ENCODE measurements at places on chromosomes 12 and 14.

- DNase-seq: no peak
These were observed 62.5 kb upstream of the SOX5 start for GRCh38 chr12:24011927-24012507.

- no peak for DNase-seq
These were observed 15.5 kb upstream of the CHGA start for GRCh38 chr14:92907316-92907911.

- no peak for DNase-seq
These were observed 375.3 kb upstream of the KITLG start for GRCh38 chr12:88955531-88955930.

DNA sequence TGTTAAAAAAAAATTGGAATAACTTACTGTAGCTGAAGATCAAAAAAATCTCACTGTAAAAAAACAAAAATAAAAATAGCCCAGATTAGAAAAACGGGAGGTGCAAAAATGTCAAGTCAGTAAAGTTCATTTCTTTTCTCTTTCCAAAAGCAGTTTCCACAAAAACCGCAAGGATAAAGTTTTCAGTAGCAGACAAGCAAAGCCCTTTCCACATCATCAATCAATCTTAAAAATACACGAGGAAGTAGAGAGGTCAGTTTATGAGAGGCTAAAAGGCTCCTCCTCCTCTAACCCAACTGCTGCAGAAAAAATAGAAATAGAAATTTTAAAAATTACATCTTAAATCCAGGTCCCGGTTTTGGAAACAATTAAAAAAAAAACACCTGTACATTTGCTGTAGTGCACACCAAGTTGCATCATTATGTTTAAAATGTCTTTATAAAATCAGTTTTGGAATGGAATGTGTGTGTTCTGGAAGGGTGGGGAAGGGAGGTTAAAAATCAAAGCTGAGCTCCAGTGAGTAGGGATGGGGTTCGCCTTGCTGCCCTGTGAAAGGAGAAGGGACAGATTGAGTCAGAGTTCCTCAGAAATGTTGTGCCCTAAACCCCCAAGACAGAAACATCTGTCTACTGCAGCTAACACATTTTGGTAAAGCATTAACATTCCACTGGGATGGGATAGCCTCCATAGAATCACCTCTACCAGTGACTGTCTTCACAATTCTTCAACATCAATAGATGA lies 5.8 kb downstream of the HNRNPC start:
- DNase-seq: no peak

DNA sequence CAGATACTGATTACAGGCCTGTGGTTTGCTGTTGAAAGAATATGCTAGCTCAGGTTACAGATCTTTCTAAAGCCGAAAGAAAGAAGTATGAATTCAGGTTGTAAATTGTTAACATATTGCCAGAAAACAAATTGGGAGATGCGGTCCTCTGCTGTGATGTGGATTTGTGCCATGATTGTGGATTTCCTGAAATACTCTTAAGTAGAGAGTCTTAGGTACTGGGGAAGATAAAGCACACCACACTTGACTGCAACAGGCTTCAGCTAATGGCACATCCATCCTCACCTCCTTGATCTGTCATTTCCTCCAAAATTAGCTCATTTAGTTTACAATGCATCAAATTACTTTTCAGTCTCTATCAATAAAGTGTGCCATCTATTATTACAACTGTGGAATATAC lies 279.2 kb downstream of the SYT1 start:
- DNase-seq: no peak

GRCh38 chr12:104402630-104403029 lies 54.1 kb upstream of the CHST11 start:
- no peak for DNase-seq
